Omental fat pad (tissue), 4 donors: ENCODE measurements at places on chromosomes 16 and 17.

DNA sequence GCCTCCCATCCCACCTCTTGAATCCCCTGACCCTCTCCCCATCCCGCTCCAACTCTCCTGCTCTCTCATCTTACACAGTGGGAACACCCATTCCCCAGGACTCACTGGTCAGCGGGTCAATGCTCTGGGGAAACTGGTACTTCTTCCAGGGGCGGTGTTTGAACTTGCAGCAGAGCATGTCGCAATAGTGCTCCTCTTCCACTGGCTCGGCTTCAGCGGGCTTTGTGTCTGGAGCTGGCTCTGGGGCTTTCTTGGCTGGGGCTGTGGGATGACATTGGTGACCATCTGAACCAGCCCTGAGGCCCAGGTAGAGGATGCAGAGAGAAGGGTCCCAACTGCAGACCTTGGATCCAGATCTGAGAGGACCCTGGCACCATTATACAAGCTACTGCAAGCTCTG is 51.9 kb downstream of the CNGB1 start:
- DNase-seq, result no peak

DNA sequence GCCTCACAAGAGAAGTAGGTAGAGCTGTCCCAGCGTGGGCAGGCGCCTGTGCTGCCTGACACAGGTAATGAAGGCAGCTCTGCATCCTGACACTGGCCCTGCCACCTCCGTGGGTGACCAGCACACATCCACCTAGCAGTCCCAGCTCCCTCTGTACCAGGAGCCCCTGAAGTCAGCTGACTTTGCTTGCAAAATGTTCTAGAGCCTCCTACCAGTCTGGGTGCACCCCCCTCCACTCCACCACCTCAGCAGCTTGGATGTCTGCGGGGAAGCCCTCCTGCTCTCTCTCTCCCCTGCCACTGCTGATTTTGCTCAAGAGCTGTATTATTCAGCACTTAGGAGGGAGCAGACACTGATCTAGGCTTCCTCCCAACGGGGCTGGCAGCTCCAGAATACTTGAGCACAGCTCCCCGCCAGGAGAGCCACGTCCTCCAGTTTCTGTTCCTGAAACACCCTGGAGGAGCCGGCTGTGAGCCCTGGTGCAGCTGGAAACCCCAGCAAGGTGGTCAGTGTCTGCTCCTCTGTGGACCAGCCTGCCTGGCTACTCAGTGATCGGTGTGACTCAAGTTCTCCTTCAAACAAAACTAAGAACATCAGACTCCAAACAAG is 1.0 kb downstream of the RNF166 start:
- DNase-seq, result no peak

GRCh38 chr17:33732116-33732515 is 439.0 kb upstream of the ASIC2 start:
- DNase-seq, result no peak

DNA sequence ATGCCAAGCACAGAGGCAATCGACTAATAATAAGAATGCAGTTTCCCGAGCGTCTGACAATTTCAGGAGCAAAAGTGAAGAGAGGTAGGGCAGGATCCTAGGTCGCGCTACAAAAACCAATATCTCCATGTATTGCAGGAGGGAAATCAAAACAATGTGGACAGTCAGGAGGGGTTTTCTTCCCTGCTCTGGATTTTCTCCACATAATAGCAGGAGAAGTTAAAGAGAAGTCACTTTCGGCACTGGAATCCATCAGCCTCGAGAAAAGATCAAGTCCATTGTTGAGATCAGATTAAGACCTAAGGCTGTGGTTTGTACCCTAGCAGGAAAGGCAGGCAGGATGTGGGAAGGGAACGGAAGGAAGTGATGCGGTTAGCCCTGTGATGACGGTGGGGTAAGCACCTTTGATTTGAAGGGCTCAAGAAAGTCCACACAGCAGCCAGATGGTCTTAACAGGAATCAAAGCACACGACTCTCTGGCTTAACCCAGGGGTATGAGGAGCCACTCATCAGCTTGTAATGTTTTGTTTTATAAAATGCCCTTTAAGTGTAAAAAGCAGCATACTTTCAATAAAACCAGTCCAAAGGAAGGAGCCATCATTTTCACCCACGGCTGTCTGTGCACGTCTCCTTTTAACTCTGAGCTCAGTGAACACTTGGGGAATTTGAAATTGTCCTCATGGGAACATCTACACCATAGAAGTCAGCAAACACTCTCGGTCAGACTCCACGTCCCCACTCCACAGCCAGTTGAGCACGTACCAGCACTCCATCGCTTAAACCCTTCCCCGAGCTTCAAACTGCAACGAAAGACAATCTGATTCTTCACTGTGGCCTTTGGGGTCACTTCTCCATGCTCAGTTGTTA is 15.8 kb upstream of the AKTIP start:
- no peak for DNase-seq

DNA sequence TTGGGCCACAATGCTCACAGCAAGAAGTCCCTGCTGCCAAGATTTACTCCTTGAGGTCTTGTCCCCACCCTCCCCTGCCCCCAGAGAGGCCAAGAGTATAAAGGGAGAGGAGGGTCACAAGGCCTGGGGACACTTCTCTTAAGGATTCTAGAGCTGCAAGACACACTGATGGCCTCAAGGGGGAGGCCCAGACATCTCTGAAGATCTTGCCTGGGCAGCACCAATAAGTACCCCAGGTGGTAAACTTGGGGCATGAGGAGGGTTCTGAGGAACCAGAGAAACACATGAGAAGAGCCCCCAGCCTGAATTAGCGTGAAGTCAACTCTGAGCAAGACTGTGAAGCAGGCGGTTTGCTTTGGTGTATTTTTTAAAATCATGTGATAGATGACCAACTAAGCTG is 26.8 kb upstream of the MTMR4 start:
- no peak for DNase-seq

DNA sequence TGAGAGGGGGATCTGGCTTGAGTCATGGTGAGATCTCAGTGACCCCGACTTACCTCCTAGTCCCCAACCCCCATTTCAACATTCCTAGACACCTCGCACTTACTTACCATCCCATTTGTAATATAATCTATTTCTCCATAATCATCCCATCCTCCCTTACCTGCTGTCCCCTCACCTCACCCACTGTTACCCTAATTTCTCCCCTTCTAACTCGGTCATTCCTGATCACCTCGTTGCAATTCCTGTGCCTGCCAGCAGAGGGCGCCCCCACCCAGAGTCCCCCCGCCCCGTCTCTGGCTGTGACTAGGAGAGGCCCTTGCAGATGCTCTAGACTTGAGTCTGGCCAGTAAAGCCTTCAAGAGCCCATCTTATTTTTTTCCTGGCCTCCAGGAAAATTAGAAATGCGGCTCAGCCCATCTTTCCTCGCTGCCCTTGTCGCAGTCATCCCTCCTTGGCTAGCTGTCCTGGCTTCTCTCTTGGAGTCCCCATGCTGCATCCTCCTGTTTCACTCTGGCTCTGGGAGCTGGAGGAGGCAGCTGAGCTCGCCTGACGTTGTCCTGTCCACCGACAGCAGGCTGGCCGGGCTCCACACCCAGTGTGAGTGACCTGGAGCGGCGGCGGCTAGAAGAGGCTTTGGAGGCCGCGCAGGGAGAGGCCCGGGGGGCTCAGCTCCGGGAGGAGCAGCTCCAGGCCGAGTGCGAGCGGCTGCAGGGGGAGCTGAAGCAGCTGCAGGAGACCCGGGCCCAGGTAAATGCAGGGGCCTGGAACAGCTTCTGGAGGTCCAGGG is 5.0 kb downstream of the TBKBP1 start:
- peak; percentile 47 for DNase-seq

DNA sequence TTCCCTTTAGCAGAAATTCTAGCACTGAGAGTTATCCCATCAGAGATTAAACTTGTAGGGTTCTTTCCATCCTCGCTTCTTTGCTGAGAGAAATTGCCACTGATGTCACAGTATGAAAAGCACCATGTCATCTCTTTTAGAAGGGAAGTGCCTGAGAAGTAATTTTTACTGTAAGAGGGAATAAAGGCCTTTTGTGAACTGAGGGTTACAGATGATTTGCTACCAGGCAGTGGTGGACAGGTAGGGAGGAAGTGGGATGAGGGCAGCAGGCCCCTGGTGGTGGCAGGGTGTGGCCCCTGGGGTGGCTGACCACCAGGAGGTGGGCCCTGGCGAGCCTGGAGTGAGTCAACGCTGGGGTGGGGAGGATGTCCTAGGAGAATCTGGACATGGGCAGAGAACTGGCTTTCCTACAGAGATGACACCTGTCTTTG is 6.4 kb upstream of the MILR1 start:
- DNase-seq, result no peak

- no peak for DNase-seq
These were observed 72.9 kb downstream of the IL21R start for GRCh38 chr16:27474921-27475320.

- DNase-seq, result no peak
These were observed 1.6 kb downstream of the RND2 start for GRCh38 chr17:43026595-43026994.

- DNase-seq, result no peak
These were observed 13.7 kb upstream of the SKAP1 start for GRCh38 chr17:48443712-48444111.

DNA sequence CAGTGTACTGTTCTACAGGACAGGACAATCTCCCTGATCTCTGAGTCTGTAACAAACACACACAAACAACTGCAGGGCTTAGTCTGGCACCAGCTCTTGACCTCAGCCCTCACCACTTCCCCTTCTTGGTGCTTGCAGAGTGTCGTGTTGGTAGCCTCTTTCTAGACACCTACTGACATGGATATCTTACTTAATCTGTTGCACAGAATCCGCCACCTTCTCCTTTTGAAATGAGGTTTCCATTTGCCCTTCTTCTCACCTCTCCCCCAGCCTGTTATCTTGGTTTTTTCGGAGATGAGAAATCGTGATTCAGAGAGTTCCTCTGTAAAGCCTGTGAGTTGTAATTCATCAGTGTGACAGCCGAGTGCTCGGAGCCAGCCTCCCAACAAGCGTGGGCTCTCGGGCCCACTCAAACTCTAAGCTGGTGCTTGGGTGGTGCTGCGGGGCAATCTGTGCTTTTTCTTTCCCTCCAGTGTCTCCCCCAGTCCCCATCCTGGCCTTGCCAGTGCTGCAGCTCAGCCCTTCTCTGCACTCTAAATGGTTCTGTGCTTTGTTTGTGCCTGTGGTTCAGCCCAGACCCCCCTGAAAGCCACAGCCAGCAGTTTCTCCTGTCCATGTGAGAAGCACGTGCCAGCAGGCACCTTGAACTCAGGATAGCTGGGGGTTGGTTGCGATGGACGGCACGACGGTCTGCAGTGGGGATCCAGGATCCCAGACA is 28.1 kb downstream of the KIAA0513 start:
- no peak for DNase-seq

DNA sequence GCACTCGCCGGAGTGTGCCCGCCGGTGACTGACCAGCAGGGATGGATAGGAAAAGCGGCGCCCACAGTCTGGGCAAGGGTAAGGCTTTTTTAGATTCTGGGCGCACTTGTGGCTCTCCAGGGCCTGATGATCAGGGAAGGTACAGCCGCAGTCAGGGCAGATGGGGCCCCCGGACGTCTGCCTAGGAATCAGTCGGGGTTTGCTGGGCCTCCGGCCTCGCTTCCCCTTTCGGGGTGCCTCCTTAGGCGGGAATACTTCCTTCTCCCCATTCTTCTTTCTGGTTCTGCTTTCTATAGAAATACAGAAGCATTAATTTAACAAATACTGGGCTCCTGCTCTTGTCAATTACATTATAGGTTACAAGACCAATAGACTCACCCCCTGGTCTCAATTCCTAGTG is 5.0 kb downstream of the ZNF689 start:
- DNase-seq, result no peak

DNA sequence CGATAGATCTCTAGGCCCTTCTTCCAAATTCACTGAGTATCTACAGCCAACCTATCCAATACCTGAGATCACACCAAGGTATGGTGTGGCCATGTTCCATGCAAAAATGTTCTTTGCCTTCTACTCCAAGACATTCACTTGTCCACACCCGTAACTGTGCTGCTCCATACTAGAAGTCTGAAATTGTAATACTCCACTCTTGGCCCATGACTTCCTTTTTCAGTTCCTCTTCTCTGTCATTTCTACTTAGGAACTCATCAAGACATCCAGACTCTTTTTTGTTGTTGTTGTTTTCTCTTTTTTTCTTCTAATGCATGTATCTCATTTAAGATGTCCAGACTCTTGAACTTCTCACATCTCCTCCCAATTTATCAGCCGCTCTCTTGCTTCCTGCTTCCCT is 42.5 kb upstream of the KSR1 start:
- DNase-seq, result no peak

- no peak for DNase-seq
These were observed 22.1 kb downstream of the TMEM94 start for GRCh38 chr17:75478508-75478907.

DNA sequence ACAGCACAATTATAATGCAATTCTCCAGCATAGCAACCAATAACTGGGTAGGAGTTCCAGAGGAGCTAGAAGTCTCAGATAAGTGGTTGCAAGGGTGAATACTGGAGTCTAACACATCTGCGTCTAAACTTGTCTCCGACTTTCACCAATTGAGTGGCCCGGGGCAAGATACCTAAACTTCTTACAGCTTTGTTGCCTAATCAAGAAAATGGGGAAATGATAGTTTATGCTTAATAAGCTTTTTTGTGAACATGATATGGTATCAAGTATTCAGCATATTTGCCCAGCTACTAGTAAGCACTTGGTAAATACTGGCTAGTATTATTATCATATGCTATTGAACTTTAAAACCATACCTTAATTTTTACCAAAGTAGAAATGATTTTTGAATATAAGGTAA is 183.5 kb downstream of the KCNJ2 start:
- no peak for DNase-seq

DNA sequence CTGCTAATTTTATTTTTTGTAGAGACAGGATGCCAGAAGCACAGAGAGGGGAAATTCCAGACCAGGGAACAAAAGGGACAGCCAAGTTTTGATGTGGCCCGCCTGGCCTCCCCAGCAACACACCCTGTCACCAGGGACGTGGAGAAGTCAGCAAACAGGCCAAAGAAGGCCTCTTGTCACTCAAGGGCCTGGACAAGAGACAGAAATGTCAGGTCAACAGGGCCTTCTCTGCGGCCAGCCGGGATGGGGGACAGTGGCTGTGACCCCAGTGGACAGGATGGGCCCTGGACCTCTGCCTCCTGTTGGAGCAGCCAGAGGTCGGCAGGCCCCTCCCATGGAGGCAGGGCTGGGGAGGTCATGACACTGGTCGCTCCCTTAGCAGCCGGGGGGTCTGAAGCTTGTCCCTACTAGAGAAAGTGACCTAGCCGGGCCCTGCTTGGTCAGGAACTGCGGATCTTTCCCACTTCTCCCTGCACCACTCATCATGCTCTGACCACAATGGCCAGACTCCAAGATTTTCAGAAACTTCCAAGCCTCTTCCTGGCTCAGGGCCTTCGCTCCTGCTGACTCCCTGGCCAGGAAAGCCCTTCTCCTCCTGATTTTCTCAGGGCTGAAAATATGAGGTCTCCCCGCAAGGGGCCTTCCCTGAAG is 9.2 kb upstream of the TVP23A start:
- DNase-seq, result no peak
